Activated CD8-positive, alpha-beta memory T cell treated with anti-CD3 and anti-CD28 coated beads for 1 hour (primary cell): ENCODE measurements at places on chromosomes 1 and 21.

DNA sequence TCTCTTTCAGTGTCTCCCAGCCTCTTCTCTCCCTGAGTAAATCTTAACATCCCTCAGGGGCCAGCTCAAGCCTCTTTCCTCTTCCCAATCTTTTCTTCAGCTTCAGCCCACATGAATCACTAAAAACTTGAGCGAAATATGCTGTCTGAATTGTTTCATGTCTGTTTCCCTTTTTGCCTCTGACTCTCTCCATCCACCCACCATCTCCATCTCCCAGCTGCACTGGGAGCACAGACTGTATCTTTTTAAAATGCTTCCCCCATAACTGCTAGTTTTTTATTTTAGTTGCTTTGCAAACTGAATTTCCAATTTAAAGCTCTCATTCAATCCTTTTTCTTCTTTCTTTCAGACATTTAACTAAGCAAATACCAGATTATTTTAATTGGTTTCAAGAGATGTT lies 3.0 kb upstream of the AHCTF1 start:
- no peak for DNase-seq

DNA sequence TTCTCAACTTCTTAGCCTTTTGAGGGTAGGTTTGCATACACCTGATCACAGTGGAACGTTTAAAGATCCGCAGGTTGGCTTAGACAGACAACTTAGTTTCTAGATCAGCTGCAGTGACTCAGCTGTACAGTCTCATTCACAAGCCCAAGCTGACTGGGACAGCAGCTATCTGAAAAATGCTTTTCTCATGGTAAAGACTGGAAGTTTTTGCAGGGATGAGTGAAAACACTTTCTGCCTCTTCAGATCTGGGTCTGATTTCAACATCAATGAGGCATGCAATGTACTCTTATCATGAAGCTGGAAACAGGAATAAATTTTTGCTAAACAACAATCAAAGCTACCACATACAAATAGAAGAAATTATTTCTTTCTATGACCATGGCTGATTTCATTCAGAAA lies 61.1 kb upstream of the PTBP2 start:
- DNase-seq: no peak

DNA sequence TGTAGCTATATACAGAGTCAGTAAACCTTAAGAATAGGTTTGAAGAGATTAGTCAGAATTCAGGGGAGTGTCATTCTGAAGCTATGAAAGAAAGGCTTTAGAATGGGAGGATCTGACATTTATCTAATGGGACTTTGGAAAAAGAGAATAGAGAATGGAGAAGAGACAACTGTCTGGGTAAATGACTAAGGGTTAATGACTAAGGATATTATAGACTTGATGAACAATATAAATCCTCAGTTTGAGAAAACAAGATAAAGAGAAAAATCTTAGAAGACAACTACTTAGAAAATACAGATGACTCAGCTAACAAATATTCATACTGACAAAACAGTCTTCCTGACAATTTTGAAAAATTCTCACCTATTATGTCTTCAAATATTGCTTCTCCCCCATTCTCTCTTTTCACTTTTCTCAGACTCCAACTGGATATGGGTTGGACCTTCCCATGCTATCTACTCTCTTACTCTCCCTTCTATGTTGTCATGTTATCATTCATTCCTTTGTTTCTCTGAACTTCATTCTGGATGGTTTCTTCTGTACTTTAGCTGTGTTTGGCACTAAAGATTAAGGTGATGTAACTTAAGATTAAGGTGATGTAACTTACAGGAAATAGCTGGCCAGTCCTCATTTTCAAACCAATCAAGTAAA lies 20.4 kb downstream of the SLC16A1 start:
- DNase-seq: no peak

GRCh38 chr21:40049931-40050290 lies 182.7 kb downstream of the PCP4 start:
- DNase-seq: no peak

- DNase-seq: no peak
These were observed 21.9 kb downstream of the IGFN1 start for GRCh38 chr1:201212461-201213055.

GRCh38 chr1:236718328-236718727 lies 32.0 kb downstream of the ACTN2 start:
- DNase-seq: no peak

DNA sequence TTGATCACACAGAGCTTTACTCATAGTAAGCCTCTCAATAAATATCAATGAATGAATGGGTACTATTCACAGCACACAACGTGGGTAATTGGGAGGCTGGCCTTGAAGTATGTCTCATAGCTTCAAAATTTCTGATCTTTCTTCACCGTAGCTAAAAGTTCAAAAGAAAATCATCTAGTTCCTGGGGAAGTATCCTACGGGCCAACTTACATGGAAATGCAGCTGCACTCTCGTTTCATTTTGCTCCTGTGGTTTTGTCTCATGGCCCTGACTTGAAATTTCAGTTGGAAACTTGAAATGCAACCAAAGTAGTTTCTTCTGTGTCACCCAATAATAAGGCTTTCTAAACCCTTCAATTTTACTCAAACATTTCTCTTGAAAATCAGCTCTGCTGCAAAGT lies 76.1 kb upstream of the CNIH3 start:
- DNase-seq: no peak

- DNase-seq: no peak
These were observed 20.9 kb downstream of the HLCS start for GRCh38 chr21:36945496-36946138.

DNA sequence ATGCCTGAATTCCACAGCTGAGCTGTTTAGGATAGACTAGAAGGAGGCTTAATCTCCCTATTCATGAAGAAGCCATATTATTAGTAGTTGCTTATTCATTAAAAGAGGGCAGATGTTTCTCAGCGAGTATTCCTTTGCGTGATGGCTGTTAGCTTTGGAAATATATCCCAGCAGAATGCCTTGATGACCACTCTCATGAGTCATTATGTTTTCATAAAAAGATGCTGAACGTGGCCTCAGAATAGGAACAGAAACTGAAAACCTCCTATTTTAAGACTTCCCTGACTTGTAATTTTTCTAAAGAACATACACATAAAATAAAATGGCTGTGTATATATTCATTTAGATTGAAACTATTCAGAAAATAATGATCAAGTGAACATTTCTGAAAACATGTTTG lies 9.6 kb upstream of the PLA2G4A start:
- no peak for DNase-seq

GRCh38 chr21:31917108-31917507 lies 44.3 kb downstream of the HUNK start:
- no peak for DNase-seq

DNA sequence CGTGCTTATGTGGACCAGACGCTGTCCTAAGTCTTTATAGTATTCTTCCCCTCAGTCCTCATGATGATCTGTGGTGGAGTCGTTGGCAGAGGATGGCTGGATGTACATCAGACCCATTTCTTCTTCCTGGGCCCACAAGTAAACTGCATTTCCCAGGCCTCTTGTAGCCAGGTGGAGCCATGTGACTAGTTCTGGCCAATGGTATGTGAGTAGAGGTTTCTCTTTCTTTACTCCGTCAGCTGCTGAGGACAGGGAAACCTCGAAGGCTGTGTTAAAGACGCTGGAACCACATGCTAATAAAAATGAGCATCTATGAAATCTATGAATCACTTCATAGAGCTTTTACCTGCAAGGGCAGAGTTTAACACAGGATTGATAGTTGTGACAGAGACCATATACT lies 18.7 kb upstream of the ZNF362 start:
- no peak for DNase-seq
